Regular cardiac myocyte (primary cell): ENCODE measurements at places on chromosomes 3 and 15. TPM values are rescaled to one million over a fixed set of nuclear protein-coding genes. Genes with fewer than 3 reads are reported as not detected.

LRRIQ4 gene
- total RNA-seq: 0.19 TPM in 1 of 2 replicates, not detected in the other

TMEM44 gene
- total RNA-seq: 24.0 and 32.4 TPM in 2 replicates

RYR3 gene
- under 0.01 and 0.19 TPM in 2 replicates for total RNA-seq

TRNT1 gene
- 26.2 and 27.0 TPM in 2 replicates for total RNA-seq

HRG gene
- total RNA-seq: not detected in 2 replicates

SCAANT1 gene
- total RNA-seq: not detected in 2 replicates

NR2E3 gene
- total RNA-seq: 0.38 TPM in 1 of 2 replicates, not detected in the other

PYGO1 gene
- total RNA-seq: 3.8 and 8.7 TPM in 2 replicates

PTX3 gene
- total RNA-seq: 1,917 and 2,581 TPM in 2 replicates
